ENCODE measurements at places on chromosomes 1 and 21.

- DNase-seq = no peak
Observed at GRCh38 chr1:237444120-237444790, 402.3 kb downstream of the RYR2 start.

DNA sequence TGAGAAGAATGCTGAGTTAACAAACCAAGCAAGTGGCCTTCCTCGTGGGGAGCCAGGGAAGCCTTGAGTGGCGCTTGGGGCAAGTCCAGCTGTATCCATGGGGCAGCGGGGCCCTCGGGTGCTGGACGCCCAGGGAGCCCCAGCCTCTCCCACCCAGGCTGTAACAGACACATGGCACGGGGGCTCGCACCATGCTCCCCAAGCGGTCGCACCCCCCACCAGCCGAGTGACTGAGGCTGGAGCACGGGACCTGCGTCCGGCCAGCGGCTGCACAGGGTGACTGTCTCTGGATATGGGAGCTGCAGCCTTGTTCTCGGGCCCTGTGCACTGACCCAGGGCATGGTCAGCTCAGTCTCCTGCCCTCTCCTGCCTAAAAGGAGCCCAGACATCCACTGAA lies 53.9 kb upstream of the ACTRT2 start:
- DNase-seq = no peak

DNA sequence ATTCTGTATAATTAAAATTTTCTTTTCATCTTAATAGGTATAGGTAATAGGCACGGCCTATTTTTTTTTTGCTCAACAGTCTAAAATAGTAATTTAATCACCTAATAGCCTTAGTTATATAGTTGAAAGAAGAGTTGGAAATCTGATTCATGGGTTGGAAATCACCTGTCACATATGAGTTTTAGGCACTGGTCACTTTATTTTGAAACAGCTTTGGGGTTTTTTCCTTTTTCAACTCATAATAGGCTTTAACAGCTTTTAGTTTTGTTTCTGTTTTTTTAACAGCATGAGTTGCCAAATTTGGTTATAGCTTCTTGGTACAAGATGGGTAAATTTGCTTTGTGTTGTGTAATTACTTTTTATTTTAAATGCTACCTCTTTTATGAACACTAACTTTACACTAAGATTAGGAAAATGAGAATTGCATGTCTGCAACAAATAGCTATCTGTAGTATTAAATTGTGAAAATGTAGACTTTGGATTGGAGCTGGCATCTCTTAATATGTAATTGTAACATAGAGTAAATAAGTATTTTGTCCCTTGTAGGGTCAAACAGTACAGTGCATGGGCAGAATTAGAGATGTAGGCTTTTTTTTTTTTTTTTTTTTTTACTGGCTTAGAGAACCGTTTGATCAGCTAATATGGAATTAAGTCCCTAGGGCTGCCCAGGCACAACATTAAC lies 109.8 kb downstream of the OSBPL9 start:
- DNase-seq = no peak

- no peak for DNase-seq
Observed at GRCh38 chr1:203048555-203049051, 22.3 kb downstream of the PPFIA4 start.

- no peak for DNase-seq
Observed at GRCh38 chr1:66138613-66139012, 345.9 kb downstream of the PDE4B start.

DNA sequence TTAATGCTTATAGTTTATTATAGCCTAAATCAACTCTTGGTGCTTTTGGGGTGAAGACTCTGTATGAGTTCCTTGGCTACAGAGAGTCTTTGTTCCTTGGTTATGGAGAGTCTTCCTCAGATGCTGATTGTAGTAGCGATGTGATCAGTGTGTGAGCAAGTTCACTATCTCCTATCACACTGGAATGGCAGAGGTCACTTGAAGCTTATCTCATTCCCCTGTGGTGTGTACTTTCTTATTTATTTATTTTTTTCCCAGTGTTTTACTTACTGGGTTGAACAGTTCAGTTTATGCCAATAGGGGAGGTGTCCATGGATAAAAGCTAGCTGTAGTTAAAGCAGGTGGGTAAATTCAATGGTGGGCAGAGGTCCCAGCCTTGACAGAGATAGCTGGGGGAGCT lies 20.1 kb upstream of the MAB21L3 start:
- DNase-seq = no peak

DNA sequence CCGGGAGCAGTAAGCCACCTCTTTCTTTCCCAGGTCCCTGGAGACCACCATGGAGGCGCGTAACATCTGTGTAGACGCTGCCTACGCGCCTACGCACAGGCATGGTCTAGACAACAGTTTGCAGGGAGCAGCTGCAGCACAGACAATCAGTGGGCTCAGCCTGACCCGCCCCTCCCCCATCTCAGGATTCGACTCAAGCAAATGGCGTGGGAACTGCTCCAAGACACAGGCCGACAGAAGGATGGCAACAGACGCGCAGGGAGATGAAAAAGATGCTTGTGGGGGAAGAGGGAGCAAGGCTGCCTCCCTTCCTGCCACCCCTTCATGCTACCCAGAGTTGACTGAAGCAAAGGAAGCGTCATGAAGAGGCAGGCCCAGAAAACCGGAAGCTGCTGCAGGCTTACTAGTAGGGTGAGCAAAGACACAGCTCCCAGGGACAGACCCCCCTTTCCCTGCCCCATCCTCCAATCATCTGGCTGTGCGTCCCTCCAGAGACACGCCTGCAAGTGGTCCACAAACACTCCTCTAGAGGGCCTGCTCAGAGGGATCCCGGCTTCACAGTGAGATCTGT lies 19.5 kb downstream of the STK40 start:
- no peak for DNase-seq

- DNase-seq = no peak
Observed at GRCh38 chr1:230812568-230812967, 55.8 kb downstream of the C1orf198 start.

- peak; percentile 31 for DNase-seq
Observed at GRCh38 chr1:7902478-7903085, 38.1 kb downstream of the TNFRSF9 start.

DNA sequence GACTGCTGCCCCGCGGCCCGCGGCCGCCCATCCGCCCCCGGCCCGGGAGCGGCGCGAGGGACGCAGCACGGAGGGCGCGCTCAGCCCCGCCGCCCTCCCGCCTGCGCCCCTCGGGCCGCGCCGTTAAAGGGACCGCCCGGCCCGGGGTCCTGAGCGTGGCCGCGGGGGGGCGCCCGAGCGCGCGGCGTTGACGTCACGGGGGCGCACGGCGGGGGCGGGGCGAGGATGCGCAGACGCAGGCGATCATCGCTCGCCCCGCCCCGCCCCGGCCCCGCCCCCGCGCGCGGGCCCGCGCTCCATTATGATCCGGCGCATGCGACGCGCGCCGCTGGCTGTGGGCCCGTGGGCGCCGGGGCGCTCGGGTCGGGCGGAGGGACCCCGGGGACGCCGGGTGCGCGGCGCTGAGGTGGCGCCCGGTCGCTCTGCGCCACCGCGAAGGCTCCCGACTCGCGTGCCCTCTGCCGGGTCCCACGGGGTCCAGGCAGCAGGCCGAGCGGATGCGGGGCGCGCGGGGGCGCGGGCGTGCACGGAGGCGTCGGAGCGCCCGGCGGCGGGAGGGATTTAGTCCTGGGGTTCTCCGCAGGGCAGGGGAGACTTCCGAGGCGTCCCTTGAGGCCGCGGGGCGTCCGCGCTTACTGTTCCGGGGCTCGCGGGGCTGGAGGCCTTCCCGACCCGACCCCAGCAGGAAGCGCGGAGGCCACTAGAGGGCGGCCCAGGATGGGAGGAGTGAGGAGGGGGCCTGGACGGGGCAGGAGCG lies at the start of gene DVL1:
DVL1 (minus strand) TSS at position 163 of the 757 bp plus-strand sequence. CDS start 353 bp downstream, outside the sequence.
- DNase-seq = peak; percentile 32

GRCh38 chr1:94298861-94299260 lies 61.5 kb upstream of the ARHGAP29 start:
- DNase-seq = no peak

- DNase-seq = no peak
Observed at GRCh38 chr1:4075436-4076225, 175.6 kb upstream of the C1orf174 start.

- no peak for DNase-seq
Observed at GRCh38 chr1:112805155-112805853, 90.2 kb upstream of the PPM1J start.

DNA sequence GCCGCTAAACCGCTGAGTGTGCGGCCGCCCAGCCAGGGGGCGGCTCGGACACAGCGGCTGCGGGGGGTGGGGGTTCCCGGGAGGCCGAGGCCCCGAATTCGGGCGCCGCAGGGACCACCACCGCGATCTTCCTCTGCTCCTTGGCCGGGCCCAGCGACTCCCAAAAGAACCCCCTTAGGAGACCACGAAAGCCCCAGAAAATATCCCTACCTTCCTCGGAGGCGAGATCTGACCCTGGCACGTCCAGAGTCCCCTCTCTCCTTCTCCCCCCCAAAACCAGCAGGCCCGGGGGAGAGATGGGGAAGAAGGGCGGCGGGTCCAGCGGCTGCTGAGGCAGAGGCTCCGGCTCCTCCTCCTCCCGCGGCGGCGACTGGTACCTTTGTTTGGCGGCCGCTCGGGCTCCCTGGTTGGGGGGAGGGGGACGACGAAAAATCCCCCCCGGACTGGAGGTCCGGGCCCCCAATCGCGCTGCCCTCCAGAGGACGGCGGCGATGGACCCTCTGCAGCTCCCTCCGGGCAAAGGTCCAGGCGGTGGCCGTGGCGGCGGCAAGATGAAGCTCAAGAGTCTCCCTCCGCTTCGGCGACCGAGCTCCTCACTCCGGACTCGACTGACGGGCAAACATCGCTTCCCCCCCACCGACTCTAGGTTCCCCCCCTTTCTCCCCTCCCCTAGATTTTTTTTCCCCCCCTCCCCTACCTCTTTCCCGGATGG lies at the start of gene ARID4B:
ARID4B (minus strand) TSS at position 621 of the 712 bp plus-strand sequence. CDS start 1,260 bp downstream, outside the sequence.
- DNase-seq = peak; percentile 67

- DNase-seq = no peak
Observed at GRCh38 chr1:201562257-201562656, 23.3 kb downstream of the NAV1 start.

DNA sequence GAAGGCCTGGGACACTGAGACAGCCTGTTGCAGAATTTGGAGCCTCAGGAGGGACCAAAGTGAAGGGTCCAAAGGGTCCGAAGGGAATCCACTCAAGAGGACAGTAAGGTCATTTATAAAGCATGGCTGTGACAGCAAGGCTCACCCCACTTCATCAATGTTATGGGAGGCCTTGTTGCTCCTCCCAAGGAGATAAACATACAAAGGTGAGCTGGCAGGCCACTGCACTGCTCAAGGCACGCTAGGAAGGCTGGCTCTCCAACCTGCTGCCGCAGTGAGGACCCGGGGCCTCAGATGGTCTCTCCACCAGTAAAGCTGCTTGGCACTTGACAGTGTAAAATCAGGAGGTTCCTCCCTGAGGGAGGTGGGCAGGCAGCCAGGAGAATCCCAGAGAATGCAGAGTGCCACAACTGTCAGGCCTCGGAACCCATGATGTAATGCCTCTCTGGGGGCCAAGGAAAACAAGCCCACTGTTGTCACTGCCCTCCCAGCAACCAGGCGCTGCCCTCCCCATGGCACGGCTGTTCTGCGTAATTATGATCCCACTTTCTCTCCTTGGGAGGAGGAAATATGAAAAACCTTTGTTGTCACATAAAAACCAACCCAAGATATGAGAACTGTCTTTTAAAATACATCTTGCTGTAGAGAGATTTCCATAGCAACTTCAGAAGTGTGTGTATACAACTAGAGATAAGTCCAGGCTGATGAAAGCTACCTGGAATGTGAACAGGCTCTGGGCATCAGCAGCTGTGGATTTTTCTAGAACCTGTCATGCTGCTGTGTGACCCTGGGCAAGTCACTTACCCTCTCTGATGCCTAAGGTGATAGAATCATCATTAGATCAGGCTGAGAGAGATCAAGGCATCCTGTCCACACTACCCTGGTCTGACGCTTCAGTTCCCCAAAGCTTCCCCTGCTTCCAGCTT lies 102.5 kb downstream of the KCNN3 start:
- no peak for DNase-seq

DNA sequence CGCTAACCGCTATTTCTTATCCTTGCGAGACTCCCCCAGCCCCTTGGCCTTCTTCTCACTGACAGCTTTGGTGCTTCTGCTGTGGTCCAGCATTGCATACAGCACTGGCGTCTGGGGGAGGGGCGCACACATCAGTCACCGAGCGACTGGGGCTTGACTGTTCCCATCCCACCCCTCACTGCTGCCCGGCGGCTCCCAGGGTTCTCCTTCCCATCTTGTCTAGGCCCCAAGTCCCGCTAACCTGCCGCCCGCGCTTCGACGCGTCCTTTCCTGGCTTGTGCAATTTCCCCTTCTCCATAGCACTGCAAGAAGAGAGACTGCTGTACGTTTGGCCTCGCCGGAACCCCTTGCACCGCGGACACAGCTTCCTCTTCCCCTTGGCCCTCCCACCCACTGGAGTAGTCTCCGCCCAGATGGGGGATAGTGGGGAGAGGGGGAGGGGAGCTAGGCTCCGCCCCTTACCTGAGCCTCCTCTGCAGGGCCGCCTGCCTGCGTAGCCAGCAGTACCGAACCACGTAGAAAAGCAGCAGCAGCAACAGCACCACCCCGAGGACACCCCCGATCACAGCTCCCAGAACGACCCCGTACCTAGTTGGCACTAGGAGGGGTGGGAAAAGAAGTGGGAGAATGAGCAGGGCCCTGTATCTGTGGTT lies 3.8 kb downstream of the MPZ start:
- peak; percentile 84 for DNase-seq

- no peak for DNase-seq
Observed at GRCh38 chr21:42931560-42932235, 6.3 kb upstream of the ERVH48-1 start.

GRCh38 chr21:42153046-42153686 lies 65.8 kb upstream of the ABCG1 start:
- no peak for DNase-seq

DNA sequence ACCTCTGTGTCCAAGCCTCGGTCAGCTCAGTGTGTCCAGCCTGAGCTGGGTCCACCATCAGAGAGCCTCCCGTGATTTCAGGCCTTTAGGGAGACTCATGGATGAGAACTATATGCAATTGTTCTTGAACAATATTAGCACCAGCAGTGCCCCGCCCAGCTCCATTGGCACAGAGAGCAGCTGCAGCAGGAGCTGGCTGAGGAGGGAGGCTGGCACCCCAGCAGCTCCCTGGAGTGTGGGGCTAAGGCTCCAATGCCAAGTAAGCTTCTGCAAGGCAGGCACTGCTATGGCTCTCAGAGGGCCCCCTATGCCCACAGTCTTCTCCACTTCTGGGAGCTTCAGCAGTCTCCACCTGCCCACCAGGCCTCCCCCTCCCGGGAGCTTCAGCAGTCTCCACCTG lies 593.3 kb downstream of the MATN1 start:
- DNase-seq = no peak

Data from NCI-H774 (cell line).